ENCODE measurements at places on chromosomes 4 and X.

- DNase-seq: no peak
These were observed 3.1 kb upstream of the NR3C2 start for GRCh38 chr4:148445071-148445859.

DNA sequence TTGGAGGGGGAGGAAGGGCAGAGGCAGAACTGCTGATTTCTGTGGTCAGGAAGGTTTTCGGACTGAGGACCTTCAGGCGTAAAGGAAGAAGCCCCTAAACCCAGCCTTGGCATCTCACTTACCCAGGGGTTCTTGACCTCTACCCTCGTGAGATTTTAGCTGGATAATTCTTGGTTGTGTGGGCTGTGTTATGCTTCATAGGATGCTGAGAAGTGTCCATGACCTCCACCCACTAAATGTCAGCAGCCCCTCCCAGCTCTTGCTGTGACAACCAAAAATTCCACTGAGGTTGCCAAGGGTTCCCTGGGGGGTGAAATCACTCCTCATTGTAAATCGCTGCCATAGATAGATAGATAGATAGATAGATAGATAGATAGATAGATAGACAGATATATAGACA lies 5.8 kb upstream of the CRLF2 start:
- DNase-seq: no peak

DNA sequence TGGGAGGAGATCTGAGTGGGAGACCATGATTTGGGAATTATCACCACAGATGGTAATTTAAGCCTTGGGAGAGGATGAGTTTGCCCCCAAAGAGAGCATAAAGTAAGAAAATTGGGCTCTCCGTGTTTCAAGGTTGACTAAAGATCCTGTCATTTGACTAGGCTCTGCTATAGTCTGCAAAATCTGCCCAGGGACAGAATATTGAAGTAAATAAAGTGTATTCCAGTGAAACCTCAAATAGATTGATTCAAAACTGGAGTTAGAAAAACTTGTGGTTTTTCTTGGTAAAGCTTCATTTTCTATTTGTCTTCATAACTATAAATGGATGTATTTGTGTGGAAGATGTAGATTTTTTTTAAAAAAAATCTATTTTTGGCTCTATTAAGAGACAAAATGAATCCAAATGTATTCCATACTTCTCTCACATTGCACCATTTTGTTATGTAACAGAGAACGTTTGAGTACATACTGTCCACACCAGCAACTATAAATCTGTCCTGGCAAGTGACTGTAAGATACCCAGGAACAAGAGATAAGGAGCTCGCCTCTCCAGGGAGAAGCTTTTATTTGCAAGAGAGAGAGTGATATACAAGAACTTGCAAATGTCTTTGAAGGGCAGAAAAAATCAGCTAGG lies 170.2 kb downstream of the CBR4 start:
- DNase-seq: no peak

GRCh38 chr4:124450851-124451250 lies 261.7 kb downstream of the ANKRD50 start:
- no peak for DNase-seq

DNA sequence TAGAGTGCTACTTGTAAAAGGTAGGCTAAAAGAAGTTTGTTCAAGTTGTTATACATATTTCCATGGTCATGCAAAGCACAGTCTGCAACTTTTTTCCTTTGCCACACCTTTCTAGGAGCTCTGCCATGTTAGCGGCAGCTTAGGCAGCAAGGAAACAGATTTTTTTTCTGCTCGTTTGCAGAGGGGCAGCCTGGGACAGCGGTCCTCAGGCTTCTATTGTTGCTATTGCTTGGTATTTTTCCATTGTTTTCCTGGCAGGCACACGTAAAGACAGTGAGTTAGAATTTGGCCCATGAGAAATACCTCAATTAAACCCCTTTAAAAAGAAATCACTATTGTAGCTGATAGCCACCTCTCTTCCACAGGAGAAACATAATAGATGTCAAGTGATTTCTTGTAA lies 391.4 kb downstream of the SH2D1A start:
- DNase-seq: no peak

GRCh38 chr4:120723986-120724385 lies 198.5 kb downstream of the PRDM5 start:
- no peak for DNase-seq

GRCh38 chr4:16869594-16870245 lies 28.7 kb downstream of the LDB2 start:
- no peak for DNase-seq

DNA sequence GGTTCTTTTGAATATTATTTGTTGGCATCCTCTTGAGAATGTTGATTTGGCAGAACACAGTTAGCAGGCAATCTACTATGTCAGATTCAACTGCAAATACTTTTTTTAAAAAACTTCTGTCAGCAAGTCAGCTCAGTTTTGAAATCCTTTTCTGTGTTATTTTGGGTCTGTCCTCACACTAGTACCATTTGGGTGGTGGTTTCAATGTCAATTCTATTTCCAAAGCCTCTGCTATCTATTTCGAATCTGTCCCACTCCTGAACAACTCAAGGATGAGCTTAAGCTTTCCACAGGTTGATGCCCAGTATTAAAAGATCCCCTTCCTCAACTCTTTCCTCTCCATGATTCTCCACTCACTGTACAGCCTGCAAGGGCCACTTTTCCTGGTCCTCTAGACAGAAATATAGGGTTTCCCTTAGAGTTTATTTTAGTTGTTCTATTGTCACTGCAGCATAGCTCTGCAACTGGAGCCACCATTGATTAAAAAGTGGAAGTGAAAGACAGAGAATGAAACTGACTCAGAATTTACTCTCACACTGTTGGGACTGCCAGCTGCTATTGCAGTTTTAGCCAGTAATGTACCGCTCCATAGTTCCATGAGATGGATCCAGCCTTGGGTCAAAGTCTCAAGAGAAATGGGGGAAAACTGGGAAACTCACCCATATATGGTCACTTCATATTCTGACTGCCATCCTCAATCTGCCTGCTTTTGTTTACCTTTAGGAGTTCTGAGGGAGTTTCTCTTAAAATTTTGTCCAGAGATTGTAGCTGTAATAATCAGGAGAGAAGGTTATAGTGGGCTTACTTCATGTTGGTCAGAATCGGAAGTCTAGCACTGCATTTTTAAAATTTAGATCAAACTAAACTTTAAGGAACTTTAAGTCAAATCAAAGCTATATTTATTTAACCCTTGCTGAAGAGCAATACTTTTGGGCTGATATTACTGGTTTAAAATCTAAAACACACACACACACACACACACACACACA lies 14.6 kb downstream of the HDX start:
- DNase-seq: no peak

GRCh38 chrX:97498093-97498492 lies 614.4 kb downstream of the RPA4 start:
- DNase-seq: no peak

GRCh38 chrX:84362184-84362838 lies 139.9 kb downstream of the HDX start:
- no peak for DNase-seq

- DNase-seq: peak; percentile 13
These were observed 18.0 kb downstream of the ETDC start for GRCh38 chrX:135327299-135327698.

DNA sequence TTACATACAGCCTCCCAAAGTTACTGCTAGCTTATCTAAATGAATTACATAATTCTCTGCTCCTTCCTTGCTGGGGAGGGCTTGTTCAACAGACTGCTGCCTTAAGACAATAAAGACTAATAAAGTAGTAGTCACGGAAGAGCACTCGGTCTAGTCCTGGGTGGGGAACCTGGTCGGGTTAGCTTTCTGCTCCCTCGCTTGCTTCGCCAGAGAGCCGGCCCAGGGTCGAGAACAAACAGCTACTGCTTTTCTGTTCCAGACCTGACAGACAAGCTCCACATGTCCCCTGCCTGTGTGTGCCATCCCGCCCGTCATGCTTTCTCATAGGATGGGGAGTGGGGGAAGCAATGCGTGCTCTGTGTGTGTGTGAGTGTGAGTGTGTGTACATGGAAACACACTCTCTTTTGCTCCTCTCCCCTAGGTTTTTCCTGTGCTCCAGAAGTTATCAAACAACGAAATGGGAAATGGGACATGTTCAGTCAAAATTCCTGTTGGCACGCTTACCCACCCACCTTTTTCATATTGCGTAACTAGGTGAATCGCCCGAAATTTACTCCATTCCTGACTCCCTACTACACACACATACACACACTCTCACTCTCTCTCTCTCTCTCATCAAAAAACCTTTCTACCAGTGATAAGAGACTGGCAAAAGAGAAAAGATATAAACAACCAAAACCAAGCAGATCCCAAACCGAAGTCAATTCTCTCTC lies 1.3 kb downstream of the NPY1R start:
- no peak for DNase-seq

DNA sequence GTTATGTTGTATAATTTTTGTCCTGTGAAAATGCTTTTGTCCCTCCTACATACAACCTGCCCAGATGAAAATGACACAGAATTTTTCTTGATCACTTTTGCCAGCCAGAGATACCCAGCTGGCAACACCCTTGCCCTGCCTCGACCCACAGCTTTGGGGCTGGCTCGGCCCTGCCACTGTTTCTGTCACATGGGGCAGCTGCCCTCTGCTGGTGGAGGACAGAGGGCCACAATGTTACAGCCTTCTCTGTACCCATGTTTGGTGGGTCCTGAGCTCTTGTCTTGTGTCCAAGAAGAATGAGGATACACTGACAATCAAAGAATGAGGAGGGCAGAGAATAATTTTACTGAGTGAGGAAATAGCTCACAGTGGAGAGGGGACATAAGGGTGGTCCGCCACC lies 31.1 kb downstream of the BMP15 start:
- no peak for DNase-seq

DNA sequence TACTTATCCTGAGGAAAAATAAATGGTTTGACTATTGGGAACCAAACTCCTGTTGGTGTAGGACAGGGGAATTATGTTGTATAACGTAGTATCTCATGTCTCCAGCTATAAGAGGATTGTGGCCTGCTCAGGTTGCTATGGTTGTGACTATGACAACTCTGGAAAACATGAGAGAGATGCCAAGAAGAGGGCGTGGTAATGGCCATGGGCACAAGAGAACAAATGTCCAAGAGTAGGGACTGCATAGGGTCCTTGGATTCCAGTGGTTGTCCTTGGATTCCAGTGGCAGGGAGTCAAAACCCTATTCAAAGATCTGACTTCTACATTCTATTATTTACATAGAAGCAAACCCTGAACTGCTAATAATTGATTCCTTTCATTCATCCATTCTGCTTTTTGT lies 6.8 kb upstream of the MOB1B start:
- no peak for DNase-seq

- no peak for DNase-seq
These were observed 57.2 kb downstream of the MAP9 start for GRCh38 chr4:155319516-155319915.

Measured in kidney glomerular epithelial cell (primary cell).